Activated T-helper 1 cell treated with Interleukin-2 at 50 U/mL for 16 hours (primary cell): ENCODE measurements at places on chromosomes 16 and 17.

DNA sequence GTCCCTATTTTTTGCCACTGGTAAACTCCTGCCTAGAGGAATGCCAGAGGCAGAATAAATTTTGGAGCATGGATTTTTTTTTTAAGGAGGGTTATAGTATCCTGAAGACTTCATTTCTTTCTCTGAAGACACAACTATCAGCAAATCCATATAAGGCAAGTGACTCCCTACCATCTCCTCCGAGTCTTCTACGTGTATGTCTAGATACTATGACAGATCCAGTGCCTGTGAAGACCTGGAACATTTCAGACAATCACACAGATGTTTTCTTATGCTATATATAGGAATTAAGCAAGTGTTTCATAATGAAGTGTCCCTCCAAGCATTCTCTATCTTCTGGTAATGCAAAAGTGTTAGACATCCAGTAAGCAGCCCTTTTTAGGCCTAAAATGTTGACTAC, 255.5 kb upstream of the TBX2 start:
- DNase-seq, result no peak

DNA sequence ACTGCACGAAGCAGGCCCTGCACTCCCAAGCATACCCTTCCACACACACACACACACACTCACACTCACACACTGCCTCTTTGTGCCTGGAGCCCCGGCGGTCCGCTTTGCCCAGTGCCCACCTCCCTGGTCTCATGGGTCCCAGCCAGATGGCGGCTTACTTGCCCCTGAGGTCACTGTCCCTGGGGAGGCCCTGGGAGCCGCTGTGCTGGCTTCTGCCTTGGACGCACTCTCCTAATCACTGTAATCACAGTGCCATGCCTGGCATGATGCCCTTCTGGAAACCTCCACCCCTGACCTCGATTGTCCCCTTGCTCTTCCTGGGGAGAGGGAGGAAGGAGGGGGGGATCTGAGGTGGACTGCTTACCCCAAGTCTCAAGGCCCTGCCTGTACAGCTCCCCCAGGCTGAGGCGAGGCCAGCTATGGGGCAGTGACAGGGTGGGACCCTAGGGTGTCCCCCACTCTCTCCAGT, 36.0 kb downstream of the ARHGAP23 start:
- DNase-seq, result no peak

DNA sequence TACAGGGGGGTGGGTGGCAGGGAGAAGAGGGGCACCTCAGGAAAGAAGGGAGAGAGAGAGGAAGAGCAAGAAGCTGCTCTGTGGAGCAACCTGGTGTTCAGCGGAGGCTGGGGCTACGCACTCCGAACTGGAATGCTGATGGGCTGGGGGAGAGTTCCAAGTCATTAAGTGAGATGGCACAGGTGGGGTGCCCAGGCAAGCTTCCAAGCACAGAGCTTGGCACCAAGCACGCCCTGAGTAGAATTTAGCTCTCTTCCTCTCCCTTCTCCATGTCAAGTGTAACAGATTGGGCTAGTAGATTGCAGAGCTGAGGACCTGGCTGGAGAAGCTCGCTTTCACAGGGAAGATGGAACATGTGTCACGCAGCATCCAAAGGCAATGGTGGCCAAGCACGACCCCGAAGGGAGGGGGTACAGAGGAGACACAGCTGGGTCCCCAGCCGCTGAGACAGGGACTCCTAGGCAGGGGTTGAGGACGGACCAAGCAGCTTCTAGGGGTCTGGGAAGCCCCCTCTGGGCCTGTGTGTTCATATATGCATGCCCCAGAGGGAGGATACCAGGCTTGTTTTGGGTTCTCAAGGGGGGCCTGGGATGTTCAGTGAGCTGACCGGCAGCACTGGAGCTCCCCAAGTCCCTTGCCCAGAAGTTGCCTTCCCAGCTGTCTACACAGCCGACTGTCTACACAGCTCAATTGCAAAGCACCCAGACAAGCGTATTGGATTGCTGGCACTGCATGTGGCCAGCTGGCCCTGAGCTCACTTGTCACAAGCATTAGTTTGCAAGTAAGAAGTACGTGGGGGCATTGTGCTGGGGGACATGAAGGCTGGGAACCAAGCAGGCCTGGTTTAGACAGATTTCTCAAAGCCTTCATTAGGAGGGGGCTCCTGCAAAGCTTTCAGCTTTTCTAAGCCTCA, 247.8 kb downstream of the ENGASE start:
- DNase-seq, result no peak

DNA sequence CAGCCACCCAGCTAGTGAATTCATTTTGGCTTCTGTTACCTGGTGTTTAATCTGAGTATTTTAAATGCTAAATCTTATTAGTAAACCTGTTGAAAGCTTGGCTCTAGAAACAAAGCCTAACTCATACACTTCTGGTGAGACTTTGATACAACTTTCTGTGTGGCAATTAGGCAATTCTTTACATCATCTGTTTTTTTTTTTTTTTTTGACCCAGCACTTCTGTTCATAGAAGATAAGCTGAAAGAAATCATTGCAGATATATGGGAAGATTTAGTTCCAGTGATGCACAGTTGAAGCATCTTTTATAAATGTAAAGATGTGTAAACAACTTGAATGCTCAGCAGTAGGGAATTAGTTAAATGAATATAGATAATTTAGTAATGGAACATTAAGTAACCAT, 21.7 kb upstream of the ABCC11 start:
- DNase-seq, result no peak

GRCh38 chr17:69524854-69525253, 110.4 kb downstream of the MAP2K6 start:
- no peak for DNase-seq

GRCh38 chr17:28324267-28324745, 5.3 kb downstream of the TMEM97 start:
- DNase-seq, result no peak

DNA sequence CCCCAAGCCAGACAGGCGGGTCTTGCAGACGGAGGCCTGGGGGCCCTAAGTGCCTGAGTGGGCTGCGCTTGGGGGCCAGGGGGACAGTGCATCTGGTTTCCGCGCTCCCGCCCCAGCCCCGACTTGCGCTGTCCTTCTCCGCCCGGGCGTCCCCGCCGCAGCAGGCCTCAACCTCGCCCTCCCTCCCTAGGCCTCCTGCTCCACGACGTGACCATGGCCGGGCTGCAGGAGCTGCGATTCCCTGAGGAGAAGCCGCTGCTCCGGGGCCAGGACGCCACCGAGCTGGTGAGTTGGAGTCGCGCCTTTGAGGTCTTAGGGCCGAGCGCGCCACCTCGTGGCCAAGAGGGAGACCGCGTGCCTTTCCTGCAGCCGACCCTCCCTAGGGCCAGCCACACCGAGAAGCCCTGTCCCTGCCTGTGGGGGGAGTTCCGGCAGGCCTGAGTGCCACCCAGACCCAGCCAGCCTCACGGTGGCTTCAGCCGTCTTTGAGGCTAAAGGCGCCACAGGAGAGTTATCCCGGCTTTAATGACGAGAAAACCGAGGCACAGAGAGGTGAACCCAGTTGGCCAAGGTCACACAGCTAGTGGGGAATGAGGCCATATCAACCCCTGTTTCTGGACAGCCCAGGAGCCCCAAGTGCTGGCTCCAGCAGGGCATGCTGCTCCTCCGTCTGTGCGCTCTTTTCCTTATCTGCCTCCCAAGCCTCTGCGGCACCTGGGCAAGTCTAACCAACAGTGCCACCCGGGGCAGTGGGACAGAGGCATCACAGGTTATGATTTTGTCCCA, 12.2 kb upstream of the NDRG4 start:
- DNase-seq, result peak; percentile 49

DNA sequence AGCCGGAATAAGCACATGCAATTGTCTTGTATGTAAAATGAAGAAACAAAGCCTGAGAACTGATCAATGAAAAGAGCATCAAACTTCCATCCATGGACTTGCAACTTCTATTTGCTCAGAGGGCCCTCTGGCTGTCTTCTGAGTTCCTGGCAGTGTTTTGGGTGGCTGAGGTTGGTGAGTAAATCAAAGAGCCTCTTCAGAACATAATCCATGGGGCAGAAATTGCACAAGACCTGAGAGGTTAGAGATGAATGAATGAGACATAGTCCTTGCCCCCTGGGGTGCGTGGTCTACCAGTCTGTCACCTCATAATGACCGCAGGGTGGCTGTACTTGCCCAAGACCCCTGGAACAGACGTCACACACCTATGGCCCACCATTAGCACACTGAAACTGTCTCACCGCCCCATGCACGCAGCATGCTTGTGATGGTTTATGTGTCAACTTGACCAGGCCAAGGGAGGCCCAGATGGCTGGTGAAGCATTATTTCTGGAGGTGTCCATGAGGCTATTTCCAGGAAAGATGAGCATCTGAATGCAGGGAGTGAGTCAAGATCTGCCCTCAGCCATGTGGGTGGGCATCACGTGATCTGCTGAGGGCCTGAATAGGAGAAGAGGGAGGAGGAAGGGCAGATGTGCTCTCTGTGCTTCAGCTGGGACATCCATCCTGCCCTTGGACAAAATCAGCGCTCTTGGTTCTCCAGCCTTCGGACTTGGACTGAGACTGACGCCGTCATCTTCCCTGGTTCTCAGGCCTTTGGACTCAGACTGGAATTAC, 8.3 kb downstream of the PIK3R6 start:
- no peak for DNase-seq

DNA sequence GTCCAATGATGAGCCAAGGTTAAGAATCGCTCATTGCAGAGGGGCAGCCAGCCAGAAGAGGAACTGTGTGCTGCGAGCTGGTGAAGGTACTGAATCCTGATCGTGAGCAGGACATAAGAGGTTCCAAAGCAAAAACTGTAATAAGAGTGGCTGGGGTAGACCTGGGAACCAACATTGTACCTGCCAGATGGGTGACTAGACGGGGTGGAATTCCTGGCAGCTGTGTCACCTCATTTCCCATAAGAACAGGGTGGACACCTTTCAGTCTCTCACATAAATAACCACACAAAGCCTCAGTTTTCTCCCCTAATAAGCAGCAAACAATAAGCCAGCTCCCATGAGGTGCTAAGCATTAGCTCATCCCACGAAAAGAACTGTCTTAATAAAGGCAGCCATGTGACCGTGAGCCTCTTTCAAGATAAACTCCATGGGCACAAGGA, 290.3 kb downstream of the SOX9 start:
- DNase-seq, result no peak

- no peak for DNase-seq
These were observed 18.8 kb downstream of the SEZ6 start for GRCh38 chr17:28986714-28987655.

GRCh38 chr17:7262192-7262934, at the start of gene CLDN7:
Gene CLDN7 (minus strand): TSS chr17:7262478. CDS start chr17:7262043, 435 bp downstream.
- no peak for DNase-seq
